Activated CD8-positive, alpha-beta memory T cell treated with anti-CD3 and anti-CD28 coated beads, Interleukin-2, amount 50 U/mL, for 4 hours (primary cell): ENCODE measurements at places on chromosomes 6 and 20.

- DNase-seq = no peak
Measured at GRCh38 chr6:76697585-76697984, 625.1 kb upstream of the IMPG1 start.

GRCh38 chr20:14764511-14765369 is 427.3 kb upstream of the FLRT3 start:
- no peak for DNase-seq

DNA sequence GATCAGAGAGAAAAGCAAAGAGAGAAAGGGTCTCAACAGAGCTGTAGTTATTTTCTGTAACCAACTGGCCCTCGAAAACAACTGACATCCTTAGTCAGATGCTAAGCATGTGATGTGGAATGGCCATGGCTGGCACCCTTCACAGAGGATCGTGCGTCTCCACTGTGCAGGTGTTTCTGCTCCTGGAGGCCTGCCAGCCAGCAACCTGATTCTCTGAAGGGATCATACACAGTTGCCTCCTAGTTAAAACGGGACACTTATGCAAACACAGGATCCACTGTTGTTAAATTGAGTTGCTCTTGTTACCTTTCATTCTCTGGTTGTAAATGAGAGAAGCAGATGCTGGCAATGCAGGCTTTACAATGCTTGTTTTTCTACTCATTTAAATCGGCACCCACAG is 148.5 kb downstream of the HDGFL1 start:
- no peak for DNase-seq

- no peak for DNase-seq
Measured at GRCh38 chr20:39602649-39603048, 640.5 kb downstream of the DHX35 start.

DNA sequence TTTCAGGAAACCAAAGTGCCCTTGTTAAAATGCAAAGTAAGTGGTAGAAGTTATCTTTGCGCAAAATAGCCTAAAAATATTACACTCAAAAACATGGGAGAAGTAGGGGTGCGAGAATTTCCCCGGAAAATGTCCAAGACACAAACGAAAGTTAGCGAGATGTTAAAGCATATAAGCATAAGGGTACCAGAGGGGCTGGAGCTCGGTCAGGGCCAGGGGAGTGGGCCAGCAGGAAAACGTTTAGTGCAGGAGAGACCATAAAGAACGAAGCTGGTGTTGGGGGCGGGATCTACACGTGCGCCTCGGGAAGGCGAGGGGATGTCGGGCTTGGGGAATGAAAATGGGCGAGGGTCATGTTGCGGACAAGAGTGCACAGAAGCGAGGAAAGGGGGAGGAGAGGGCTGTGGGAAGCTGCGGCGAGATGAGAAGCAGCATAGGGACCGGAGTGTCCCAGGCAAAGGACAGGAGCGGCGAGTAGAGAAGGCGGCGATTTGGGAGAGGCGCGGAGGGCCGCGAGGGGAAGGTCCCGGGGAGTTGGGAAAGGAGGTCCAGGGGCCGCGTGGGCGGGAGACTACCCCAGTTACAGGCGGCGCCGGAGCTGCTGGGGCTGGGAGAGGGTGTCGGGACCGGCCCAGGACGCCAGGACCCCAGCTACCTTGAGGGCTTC is 600 bp downstream of the XPO5 start:
- no peak for DNase-seq

DNA sequence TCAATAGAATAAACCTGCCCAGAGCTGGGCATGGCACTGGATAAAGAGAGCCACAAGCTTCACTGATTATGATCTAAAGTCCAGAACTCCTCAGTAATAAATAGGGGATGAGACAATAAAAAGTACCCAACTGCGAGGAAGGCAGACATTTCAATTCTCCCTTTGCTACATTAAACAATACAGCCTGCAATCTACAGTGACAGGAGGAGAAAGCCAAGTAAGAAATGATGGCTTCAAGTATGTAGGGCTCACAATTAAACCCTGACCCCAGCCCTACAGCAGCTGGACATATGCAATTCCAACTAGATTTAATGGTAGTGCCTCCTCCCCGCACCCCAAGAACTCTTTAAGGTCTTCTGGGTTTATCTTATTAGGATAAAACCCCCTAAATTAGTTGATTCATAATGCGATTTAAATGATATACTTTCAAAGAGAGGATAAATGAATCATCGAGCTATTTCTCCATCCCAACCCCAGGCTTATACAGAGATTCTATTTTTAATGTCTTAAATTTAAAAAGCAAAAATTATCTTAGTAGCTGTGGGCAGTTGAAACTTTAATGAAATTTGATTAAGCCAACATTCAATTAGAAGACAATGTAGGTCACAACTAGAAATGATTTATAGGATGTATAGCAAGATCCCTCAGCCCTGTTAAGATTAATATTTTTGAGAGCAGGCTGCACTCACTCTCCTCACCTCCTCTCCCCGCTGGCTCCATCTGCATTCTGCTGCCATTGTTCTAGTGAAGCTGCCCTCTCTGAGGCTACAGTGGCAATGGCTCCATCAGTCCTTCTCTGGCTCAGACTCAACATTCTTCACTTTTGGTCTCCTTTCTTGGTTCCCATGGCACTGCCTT is 57.1 kb downstream of the OGFRL1 start:
- DNase-seq = no peak

- no peak for DNase-seq
Measured at GRCh38 chr20:40668449-40669228, 20.4 kb downstream of the MAFB start.

- DNase-seq = no peak
Measured at GRCh38 chr6:26379292-26379691, 3.6 kb upstream of the BTN2A2 start.

- no peak for DNase-seq
Measured at GRCh38 chr20:3925899-3926638, 36.9 kb downstream of the PANK2 start.

DNA sequence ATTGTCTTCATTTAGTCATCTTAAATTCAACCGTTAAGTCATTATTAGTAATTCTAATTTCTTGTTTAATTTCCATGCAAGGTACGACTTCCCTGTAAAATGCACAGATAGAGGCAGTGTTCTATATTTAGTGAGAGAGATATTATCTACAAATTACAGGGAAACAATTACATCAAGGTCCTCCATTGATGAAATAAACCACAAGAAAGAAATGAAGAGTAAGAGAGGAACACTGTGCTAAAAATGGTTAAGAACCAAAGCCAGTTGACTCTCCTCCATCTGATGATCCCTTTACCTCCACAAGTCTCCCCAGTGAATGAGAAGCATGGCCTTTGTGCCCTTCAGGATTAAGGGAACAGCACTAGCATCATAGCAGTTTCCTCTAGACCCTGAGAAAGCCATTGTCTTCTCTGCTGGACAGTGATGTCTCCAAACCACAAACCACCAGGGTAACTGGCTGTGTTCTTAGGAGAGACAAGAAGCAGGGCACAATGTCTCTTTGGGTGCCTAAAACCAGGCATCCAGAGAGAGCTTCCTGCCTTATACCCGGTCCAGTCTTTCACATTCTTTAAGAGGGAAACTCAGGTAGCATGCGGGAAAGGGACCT is 38.1 kb downstream of the IRF4 start:
- DNase-seq = no peak

- no peak for DNase-seq
Measured at GRCh38 chr6:65199683-65200082, 507.3 kb downstream of the EYS start.

DNA sequence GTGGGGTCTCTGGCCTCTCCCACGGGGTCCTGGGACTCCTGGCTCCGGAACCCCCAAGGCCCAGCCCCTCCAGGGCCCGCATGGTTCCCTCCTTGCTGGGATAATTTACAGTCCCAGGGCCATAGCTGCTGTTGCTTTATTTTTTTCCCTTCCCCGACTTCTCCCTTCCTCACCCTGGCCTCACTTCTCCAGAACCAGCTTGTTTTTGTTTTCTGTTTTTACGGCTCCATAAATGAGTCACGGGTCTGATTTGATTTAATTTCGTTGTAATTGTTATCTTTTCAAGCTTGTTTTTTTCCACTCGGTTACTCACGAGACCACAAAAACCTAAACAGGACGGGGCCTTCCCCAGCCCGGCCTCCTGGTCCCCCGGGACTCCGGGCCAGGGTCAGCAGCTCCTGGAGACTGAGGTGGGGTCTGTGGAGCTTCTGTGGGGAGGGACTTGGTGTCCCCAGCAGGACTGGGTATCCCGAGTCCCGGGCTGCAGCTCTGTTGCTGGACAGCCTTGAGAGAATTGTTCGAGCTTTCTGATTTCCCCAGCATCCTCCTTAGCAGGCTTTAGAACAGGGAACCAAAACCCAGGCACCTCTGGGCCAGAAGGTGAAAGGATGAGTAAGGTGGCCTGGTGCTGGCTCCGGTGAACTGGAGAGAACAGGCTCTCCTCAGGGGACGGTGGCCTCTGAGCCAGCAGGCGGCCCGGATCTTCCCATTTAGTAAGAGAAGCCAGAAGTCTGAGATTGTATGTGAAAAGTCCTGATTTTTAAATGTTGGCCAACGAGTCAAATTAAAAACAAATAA is 94.9 kb downstream of the CEBPB start:
- no peak for DNase-seq

GRCh38 chr6:93040375-93040774 is 379.0 kb downstream of the EPHA7 start:
- no peak for DNase-seq

GRCh38 chr6:52662031-52662430 is 8.9 kb upstream of the TMEM14A start:
- no peak for DNase-seq

- DNase-seq = peak; percentile 17
Measured at GRCh38 chr6:146543211-146543939, at the start of gene RAB32. TSS of gene RAB32 (plus strand) at chr6:146543833. CDS start at chr6:146543872, 39 bp downstream.

GRCh38 chr20:63844511-63844991 is 13.5 kb upstream of the ZBTB46 start:
- DNase-seq = no peak

- DNase-seq = no peak
Measured at GRCh38 chr6:64777941-64778785, 928.9 kb downstream of the EYS start.

- no peak for DNase-seq
Measured at GRCh38 chr6:7138046-7138531, 30.3 kb downstream of the RREB1 start.

DNA sequence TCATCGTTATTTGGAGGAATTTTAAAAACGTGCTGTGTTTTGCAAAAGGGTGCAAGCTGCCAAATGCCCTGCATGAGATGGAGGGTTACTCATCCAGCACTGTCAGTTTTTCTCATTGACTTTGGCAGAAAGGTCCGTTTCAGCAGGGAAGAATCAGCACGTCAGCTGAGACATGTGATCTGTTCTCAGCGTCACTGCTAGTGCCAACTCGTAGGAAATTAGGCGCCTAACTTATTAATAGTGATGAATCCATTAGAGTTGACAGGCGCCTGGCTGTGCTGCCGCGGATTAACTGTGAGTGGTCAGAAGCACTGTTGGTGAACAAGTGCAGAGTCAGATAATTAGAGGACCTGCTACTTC is 175.5 kb upstream of the FOXQ1 start:
- no peak for DNase-seq

- DNase-seq = no peak
Measured at GRCh38 chr6:37570482-37571133, 70.9 kb upstream of the CCDC167 start.

GRCh38 chr6:30614843-30615218 is 2.2 kb downstream of the PPP1R10 start:
- DNase-seq = peak; percentile 77

- DNase-seq = no peak
Measured at GRCh38 chr20:10655720-10656669, 17.8 kb downstream of the JAG1 start.

GRCh38 chr6:132496519-132497180 is 16.3 kb downstream of the STX7 start:
- no peak for DNase-seq

- no peak for DNase-seq
Measured at GRCh38 chr20:11186301-11187008, 512.7 kb upstream of the JAG1 start.

GRCh38 chr6:116697480-116697879 is 16.5 kb downstream of the KPNA5 start:
- no peak for DNase-seq

GRCh38 chr20:46962452-46963195 is 68.0 kb downstream of the EYA2 start:
- no peak for DNase-seq

DNA sequence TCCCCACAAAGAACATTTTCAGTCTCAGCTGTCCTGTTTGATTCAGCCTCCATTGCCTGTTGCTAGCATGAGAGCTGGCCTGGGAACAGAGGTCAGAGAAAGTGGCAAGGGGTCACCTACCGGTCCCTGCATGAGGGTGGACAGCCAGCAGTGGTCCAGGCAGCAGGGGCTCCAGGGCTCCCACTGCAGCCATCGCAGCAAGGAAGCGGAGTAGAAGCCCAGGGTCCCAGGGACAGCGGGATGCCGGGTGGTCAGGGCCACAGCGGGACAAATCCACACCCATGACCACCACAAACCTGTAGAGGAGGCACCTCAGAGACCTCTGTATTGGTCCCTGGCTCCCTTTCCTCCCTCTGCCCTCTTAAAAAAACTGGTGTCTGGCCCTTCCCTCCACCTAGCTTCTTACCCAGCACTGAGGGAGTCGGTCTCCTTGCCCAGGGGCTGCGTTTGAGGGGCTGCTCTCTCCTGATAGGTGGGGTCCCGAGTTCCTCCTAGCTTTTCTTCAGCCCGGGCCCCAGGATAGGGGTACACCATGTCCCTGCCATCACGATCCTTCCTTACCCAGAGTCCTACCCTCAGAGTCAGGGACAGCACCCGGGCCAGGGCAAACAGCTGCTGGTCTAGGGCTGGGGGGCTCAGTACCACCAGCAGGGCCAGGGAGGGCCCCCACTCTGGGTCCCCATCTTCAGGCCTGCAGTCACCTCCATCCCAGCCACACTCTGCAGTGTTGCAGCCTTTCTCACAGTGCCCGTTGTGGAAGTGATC is 8.4 kb upstream of the GPSM3 start:
- DNase-seq = no peak

DNA sequence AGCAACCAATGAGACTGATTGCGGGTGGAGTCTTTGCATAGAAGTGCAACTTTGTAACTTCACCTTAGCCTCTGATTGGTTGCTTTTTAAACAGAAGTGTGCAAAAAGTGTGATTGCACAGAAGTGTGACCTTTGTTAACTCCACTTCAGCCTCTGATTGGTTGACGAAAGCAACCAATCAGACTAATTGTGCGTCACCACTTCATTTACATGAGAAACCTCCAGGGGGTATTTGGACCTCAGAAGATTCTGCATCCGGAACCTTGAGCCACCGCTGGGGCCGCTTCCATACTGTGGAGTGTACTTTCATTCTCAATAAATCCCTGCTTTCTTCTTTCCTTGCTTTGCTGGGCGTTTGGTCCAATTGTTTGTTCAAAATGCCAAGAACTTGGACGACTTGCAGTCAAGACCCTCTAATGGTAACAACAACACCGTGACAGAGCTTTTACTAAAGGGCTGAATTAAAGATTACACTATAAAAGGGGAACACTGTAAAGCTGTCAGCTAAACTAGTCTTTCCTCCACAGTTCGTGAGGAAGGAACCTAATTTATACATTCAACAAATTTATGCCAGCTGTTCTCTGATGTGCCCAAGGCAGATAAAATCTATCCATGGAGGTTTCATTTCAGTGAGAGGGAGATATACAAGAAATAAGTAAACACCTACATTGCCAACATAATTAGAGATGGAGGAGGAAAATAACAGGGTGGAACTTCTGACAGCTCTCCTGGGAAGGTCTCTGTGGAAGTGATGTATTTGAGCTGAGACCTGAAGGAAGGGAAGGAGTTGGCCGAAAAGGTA is 1.4 kb upstream of the HECA start:
- no peak for DNase-seq
